Mucosa of gallbladder (tissue), 1 donor: ENCODE measurements at places on chromosomes 3 and 15.

GRCh38 chr15:69758291-69758771, 305.7 kb downstream of the RPLP1 start:
- DNase-seq, result no peak

DNA sequence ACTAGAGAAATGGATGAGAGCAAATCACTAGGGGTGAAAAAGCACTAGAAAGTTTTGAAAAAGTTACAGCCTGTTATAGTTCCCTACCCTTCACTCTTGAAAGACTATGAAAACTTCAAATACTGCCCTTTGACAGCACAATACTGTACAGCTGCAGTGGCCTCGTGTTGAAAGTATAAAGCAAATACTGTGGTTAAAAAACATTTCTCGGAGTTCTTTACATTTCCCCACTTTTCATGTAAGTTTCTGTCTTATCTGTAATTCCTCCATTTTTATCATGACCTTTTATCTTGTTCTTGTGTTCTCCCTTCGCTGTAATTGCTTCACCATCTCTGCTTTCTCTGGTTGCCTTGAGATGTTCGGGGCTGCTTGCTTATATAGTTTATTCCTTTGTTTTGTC, 423.8 kb upstream of the CFAP20DC start:
- DNase-seq, result no peak

GRCh38 chr3:13025090-13025489, 48.1 kb downstream of the IQSEC1 start:
- DNase-seq, result no peak

DNA sequence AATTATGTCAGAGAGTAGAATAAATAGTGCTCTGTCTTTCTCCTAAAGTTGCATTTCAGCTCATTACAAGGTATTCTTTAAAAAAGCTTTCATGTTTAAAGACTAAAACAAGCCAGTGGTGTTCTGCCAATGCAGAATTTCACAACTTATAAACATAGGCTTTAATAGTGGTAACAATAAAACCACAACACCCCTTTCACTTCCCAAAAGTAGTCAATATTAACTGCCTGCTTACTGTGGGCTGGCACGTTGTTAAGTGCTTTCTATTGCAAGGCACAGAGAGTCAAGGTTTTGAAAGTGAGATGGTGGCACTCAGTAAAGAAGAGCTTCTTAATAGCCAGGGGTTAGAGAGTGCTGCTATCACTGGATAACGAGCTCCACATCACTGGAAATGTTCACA, 8.4 kb upstream of the RTP1 start:
- no peak for DNase-seq

DNA sequence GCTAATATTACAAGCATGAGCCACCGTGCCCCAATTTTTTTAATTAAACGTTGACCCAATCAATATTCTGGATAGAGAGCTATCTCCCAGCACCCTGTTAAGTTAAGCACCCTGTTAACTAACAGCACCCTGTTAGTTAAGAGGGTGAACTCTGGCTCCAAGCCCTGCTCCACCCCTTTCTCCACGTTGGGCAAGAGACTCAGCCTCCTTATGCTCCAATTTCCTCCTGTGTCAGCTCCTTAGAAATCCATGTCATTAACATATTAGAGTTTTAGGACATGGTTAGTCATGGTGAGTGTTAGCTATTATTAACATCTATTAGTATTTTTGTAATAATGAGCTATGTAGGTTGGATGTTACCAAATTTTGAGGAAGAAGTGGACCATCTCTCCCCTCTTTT, 217.2 kb upstream of the UBE2E1 start:
- no peak for DNase-seq
